ENCODE measurements at places on chromosomes 12 and 14. TPM values are rescaled to one million over a fixed set of nuclear protein-coding genes. Genes with fewer than 3 reads are reported as not detected.

CISTR gene
- total RNA-seq: not detected

SETD1B gene
- 40.4 TPM for total RNA-seq

GLS2 gene
- 17.0 TPM for total RNA-seq

MANSC1 gene
- total RNA-seq: 9.1 TPM

ARHGEF25 gene
- 24.4 TPM for total RNA-seq

BHLHE41 gene
- 0.33 TPM for total RNA-seq

EMP1 gene
- 0.75 TPM for total RNA-seq

ZBTB39 gene
- total RNA-seq: 30.3 TPM

OR4N5 gene
- not detected for total RNA-seq

TPPP2 gene
- not detected for total RNA-seq

DTD2 gene
- total RNA-seq: 14.8 TPM

PRB2 gene
- not detected for total RNA-seq

SIX4 gene
- 28.9 TPM for total RNA-seq

RNASE3 gene
- not detected for total RNA-seq

SOX5 gene
- 3.1 TPM for total RNA-seq

CATSPERB gene
- total RNA-seq: 0.68 TPM

PWP1 gene
- total RNA-seq: 49.7 TPM

JDP2 gene
- 24.7 TPM for total RNA-seq
